NCI-H1092 (cell line): ENCODE measurements at places on chromosomes 1 and 21.

- DNase-seq: peak; percentile 65
Observed at GRCh38 chr21:41235201-41235600, 67.2 kb downstream of the BACE2 start.

DNA sequence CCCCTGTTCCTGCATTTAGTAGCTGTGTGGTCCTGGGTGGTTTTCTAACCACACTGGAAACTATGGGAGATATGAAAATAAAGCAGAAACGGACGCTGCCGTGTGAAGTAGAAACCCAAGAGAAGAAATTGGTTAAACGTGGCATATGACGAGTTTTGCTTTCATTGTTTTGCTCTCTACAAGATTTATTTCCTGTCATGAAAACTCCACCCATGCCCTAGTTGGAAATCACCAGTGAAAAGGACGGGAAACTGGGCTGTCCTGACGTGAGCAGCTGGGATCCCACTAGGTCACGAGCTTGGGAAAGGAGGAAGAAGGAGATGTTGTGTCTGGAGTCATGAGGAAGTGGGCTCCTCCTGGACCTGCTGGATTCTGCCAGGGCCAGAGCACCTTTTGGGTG, 120.8 kb upstream of the GADD45A start:
- no peak for DNase-seq

DNA sequence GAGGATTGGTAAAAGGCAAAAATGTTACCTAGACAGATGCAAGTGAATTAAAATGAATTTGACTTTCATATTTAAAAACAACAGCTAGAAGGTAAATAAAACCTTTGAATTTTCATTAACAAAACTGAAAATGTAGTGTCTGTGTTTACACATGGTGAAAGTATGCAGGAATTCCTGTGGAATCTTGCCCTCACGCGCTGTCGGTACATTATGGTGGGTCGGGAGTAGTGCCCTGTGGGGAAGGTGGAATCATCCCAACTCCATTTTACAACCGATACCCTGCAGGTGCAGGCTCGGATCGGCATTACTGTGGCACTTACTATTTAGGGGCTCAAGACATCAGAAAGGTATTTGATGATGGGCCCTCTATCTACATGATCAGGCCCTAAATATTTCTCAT, 197.2 kb upstream of the MAP1LC3C start:
- DNase-seq: no peak

DNA sequence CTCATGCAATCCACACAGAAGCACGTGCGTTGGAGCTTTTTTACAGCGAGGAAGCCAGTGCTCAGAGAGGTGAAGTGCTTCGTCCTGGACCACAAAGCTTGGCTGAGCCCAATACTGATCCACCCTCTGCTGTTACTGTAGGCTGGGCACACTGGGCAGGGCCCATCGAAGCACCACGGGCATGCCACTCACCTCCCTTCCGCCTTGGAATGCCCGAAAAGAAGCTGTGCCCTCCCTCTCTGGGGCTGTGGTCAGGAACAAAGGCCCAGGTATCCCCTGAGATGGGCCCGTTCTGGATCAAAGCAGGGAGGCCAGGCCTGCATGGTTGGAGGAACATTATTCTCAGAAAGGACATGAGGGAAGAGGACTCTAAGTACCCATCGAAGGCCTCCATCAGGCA, 206.7 kb upstream of the C1orf174 start:
- DNase-seq: no peak

DNA sequence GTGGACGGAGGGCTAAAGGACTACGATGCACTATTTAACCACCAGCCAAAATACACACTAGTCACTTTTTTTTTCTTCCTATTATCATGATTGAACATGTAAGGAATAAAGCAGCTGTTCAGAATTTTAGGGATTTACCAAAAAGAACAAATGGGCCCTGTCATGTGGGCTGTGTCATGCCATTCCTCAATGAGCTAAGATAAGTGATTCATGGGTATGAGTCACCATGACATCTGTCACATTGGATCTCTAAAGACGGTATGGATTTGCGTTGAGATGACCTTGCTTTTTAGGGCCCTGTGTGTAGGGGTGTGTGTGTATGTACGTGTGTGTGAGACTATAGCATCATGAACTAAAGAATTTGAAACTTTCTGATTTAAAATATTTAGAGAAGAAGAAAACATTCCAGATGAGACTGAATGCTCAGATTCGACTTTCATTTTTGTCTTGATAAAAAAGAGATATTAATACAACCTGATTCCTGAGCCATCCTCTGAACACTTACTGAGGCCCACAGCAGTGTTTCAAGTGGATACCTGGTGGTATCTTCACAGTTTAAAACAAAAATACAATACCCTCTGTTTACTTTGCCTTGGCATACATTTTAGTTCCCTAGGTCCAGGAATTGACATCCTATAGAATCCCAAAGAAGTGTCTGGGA, 246.1 kb upstream of the DUSP10 start:
- no peak for DNase-seq
